SJSA1 (cell line): ENCODE measurements at places on chromosomes 3 and 15. TPM values are rescaled to one million over a fixed set of nuclear protein-coding genes. Genes with fewer than 3 reads are reported as not detected.

DNA sequence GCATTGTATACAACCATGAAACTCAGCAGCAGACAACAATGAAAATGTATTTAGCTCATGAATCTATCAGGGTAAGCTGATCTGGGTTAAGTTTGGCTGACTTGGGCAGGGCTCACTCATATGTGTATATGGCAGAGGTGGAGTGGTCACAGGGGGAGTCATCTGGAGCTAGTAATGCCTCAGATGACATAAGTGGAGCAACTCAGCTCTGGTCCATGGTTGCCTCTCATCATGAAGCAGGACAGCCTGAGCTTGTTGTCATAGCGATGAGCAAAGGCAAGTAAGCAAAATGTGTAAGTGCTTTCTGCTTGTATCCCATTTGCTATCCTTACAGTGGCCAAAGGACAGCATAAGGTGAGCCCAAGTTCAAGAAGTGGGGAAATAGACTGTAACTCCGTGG is 64.5 kb downstream of the ALCAM start:
- DNase-seq = no peak

DNA sequence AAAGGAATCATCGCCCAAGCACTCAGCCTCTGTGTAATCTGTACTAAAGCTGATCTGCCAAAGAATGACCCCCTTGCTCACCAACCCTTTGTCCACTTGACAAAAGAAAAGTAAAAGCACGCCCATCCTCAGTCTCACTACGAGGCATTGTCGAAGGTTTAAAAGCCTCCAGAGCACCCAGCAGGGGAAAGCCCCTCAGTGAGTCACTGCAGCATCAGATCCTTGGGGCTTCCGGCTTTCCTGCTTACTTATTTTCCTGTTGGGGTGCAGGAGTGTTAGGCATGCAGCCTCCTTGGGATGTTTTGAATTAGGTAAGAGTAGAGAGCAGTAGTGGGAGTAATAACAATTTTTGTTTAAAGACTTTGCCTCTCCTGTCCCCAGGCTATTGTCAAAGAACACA is 216.1 kb downstream of the MTHFS start:
- peak; percentile 85 for DNase-seq

DNA sequence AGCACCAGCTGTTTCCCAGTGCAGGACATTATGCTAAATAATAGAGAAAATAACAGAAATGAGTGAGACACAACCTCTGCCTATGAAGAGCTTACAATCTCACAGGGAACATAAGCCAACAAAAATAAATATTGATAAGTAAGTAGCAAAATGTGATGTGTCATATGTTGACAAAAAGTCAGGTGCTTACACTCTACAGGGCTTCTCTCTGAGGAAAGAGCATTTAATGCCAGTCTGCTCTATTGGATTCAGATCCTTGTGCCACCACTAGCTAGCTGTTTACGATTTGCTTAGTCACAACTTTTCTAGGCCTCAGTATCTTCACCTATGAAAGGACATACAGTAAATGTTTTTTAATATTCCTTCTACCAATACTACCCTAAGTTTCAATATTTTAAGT is 500.9 kb upstream of the NAALADL2 start:
- DNase-seq = no peak

The ANKUB1 gene
- 0.31 TPM in 1 of 2 replicates, not detected in the other for total RNA-seq

GRCh38 chr15:24877174-24877573 is 77.6 kb upstream of the SNRPN start:
- no peak for DNase-seq

GRCh38 chr3:28206479-28206878 is 34.9 kb upstream of the CMC1 start:
- no peak for DNase-seq

GRCh38 chr15:95556866-95557225 is 773.7 kb upstream of the NR2F2 start:
- peak; percentile 64 for DNase-seq

DNA sequence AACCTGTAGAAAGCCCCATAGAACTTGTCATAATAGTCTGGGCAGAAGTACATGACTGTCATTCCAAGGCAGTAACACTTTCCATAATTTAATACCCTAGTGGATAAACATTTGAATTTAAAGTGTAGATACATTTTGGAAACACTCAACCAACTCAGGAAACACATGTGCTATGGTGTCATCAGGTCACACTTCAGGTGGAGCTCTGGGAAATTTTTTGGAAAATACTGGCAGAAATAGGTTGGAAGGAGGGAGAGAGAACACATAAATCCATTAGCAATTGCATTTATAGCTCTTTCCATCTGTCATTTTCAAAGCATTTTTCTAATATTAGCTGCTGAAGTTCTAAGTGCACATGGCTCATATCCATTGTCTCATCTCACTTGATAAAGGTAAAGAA is 135.7 kb downstream of the MEIS2 start:
- no peak for DNase-seq

DNA sequence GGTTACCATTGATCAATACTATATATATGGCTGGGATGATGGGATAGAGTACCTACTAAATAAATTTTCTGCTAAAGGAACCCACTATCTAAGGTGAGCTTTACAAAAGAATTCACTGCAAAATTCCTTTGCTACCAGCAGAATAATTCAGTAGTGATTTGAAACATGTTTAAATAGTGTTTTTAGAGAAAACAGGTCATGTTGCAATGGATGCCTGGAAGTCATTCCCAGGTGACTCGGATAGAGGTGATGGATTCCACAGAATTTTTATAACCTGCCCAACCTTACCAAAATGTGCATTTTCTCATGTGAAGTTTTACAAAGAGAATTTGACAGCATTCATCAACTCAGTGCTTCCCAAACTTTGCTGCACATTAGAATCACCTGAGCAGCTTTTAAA is 53.2 kb downstream of the CEP152 start:
- no peak for DNase-seq

GRCh38 chr3:55469957-55470526 is 17.1 kb downstream of the WNT5A start:
- no peak for DNase-seq
